Naive thymus-derived CD8-positive, alpha-beta T cell (primary cell): ENCODE measurements at places on chromosomes 4 and X. TPM values are rescaled to one million over a fixed set of nuclear protein-coding genes. Genes with fewer than 3 reads are reported as not detected.

DNA sequence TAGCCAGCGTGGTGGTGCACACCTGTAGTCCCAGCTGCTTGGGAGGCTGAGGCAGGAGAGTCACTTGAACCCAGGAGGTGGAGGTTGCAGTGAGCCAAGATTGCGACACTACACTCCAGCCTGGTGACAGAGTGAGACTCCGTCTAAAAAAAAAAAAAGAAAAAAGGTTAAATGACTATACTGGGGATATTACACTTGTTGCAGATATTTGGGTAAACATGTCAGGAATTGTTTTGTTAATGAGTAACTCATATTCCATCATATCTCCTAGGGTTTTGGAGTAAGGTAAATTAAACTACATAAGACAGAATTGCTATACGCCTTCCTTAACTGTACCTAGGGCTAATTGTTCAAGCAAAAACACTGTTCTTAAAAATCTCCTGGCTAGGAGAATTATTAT is 291.4 kb upstream of the IGFBP7 start:
- no peak for DNase-seq

- no peak for DNase-seq
Observed at GRCh38 chr4:151835467-151835866, 74.7 kb upstream of the GATB start.

SMIM10 gene
- total RNA-seq: not detected

P2RY8 gene
- total RNA-seq: 132 TPM

NUDT10 gene
- total RNA-seq: not detected

GRCh38 chr4:185513489-185514181 is 21.7 kb downstream of the PDLIM3 start:
- DNase-seq: no peak

SHOX gene
- not detected for total RNA-seq

PLAC8 gene
- total RNA-seq: 258 TPM

DNA sequence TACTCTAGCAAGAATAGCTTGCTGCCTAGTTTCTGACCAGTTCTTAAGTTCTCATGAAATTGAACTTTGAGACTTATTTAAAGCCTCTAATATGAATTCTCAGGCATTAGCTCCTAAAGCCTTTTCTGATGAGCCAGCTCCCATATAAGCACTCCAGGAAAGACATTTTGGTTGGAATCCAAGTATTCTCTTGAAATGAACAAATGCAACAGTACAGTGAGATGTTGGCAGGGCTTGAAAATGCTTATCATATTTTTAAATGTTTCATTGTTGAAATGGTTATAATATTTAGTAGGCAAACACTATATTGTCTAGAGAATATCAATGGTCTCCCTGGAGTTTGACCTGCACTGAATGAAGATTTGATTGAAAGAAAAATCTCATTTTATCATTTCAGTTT is 240.3 kb downstream of the ANK2 start:
- no peak for DNase-seq
